Kidney glomerular epithelial cell (primary cell): ENCODE measurements at places on chromosomes 4 and X.

DNA sequence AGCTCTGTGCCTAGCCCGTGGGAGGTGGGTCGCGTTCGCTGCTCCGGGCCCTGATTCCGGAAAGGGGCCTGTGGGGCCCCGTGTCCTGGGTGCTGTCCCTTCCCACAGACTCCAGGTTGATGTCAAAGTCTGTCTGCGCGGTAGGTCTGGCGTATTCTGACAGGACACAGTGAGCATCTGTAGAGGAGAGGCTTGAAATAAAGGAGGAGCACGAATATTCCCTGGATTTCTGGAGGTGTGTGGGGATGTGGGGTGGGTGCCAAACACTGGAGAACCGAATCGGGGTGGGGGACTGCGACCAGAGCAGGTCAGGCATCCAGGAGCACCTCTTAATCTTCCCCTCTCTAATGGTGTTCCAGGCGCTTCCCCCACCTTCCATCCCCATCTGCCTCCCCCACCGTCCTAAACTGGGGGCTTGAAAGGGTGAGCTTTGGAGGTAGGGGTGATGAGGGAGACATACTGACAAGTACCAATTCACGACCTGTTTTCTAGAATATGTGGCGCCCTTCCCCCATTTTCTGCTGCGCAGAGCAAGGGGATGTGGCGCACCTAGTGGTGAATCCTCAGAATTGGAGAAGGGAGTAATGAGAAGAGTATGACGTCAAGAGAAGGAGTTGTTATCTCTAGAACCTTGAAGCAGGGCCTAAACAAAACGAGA lies 877 bp downstream of the GPRASP1 start:
- DNase-seq, result peak; percentile 5

DNA sequence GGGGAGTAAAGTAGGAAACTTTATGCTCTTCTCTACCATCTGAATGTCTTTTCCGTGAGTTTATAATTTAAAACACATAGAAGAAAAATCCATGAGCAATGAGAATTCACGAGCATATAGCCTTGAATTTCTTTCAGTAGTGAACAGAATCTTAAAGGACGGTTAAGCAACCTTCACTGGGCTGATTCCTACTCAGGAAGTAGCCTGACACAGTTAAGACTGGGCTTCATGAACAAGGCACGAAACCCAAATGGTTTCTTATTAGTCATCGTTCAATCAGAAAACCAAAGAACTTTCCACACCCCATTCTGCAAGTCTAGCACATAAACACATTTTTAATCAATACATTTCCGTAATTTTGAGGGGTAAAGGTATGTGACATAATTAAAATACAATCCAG lies 95.8 kb downstream of the SH3KBP1 start:
- no peak for DNase-seq

GRCh38 chr4:1900087-1900433 lies 28.9 kb downstream of the NSD2 start:
- DNase-seq, result no peak

DNA sequence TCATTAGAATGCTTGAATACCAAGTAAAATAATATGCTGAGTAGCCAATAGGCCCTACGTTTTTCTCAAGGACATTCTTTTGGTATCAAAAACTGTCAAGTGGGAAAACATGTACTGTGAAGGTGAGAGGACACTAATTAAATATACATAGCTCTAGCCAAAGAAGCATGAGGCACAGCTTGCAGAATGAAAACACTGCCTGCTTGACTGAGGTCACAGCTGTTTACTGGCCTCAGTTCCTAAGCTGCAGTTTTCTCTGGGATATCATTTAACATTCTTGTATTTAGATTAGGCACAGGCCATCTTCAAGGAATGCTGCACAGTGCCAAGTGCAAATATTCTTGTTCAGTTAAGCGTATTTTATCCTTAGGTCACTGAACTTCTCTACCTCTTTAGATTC lies 78.6 kb downstream of the NAP1L3 start:
- no peak for DNase-seq

- no peak for DNase-seq
These were observed 224.9 kb upstream of the MAD2L1 start for GRCh38 chr4:120291541-120291940.

DNA sequence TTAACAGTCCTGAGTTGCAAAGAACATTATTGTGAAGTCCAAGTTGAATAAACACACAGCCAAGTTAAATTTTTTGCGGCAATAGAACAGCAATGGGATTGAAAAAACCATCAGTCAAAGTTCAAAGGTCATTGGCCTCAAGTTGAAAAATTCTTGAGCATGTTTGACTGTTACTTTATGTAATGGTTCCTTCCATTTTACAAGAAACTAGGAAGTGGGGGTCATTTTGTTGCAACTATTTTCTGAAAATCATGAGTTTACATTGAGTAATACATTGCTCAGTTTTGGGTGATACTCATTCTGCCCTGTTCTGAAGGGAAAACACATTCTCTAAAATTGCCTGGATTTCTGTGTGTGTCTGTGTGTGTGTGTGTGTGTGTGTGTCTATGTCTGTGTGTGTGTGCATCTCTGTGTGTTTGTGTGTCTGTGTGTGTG lies 5.2 kb upstream of the IRF2 start:
- DNase-seq, result no peak

GRCh38 chr4:39406763-39407583 lies at the start of gene KLB:
Gene KLB (plus strand): TSS chr4:39406930. CDS start chr4:39406950, 20 bp downstream.
- DNase-seq, result peak; percentile 51

DNA sequence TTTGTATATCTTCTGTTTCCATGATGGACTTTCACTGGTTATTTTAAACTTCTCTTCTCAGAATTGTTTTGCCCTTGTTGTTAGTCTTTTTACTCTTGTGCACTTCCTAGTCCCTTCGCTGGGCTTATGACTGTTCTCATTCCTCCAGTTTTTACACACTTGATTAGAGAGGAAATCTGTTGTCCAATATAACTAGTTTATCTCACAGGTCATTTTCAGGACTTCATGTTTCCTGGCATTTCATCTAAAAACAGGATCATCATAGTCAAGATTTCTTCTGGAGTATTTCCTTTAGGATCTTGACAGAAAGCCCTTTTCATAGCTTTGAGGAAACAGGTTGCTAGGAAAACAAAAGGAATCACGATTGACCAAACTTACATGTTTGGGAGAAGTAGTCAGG lies 3.0 kb downstream of the FNIP2 start:
- DNase-seq, result no peak

DNA sequence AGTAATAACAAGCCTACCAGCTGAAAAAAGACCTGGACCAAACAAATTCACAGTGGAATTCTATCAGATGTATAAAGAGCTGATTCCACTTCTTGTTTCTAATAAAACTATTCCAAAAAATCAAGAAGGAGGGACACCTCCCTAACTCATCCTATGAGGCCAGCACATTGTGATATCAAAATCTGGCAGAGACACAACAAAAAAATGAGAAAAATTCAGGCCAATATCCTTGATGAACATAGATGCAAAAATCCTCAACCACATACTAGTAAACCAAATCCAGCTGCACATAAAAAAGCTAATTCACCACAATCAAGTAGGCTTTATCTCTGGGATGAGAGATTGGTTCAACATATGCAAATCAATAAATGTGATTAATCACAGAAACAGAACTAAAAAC lies 147.9 kb upstream of the NEIL3 start:
- no peak for DNase-seq

- no peak for DNase-seq
These were observed 165.5 kb downstream of the KLF8 start for GRCh38 chrX:56397636-56398035.
